Foreskin keratinocyte (primary cell): ENCODE measurements at places on chromosomes 7 and 10. TPM values are rescaled to one million over a fixed set of nuclear protein-coding genes. Genes with fewer than 3 reads are reported as not detected.

- DNase-seq: no peak
Observed at GRCh38 chr10:118823256-118823907, 68.6 kb upstream of the CACUL1 start.

GRCh38 chr10:132711613-132712121 lies 74.3 kb downstream of the NKX6-2 start:
- no peak for DNase-seq

GRCh38 chr7:111718886-111719285 lies 156.6 kb upstream of the IMMP2L start:
- peak; percentile 50 for DNase-seq

DNA sequence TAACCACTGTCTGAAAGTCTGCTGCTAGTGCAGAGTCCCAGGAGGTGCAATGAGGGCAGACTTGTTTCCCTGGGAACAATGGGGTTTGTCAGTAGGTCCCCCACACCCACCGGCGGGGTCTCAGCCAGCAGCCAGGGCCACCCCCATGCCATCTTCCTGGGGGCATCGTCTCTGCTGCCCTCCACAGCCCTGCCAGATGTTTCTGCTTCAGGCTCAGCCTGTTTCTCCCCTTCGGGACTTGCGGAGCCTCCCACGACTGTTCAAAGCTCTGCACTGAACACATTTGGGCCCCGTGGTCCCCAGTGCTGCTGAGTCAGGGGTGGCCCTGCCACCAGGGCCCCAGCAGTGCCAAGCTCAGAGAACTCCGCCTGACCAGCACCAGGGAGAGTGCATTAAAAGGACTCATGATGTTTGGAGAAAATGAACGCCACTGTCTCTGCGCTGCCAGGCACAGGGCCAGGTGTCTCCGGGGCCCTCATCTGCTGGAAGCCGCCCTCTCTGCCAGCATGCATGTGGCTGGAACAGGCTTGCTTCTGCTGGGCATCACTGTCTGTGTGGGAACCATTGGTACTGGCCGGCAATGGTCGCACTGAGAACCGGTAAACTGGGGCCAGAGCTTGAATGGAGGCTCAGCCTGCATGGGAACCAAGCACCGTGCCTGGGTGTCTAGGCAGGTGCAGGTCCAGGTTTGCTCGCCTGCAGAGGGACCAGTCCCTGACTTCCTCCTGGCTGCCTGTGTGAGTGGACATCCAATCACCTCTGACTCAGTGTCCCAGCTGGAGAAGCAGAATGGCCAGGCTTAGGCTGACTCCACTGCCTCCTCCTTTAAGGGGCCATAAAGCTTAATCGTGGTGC lies 345.1 kb downstream of the GLRX3 start:
- no peak for DNase-seq

DNA sequence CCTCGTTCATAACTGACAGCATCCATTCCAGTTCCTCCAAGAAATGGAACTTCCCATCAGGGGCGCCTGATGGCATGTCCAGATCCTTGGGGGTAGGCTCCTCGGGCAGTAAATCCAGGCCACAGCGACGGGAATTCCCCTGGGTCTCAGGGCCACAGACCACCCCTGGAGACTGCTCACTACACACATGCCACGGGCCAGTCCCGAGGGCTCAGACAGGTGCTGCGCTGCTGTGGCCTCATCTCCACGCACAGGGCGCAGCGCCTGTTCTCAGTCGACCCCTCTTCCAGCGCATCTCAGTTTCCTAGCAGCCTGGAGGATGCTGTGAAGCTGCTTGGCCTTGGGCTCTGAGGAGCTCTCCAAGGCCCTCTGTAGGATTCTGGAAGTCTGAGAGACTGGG lies 473.5 kb upstream of the FOXK1 start:
- no peak for DNase-seq

DNA sequence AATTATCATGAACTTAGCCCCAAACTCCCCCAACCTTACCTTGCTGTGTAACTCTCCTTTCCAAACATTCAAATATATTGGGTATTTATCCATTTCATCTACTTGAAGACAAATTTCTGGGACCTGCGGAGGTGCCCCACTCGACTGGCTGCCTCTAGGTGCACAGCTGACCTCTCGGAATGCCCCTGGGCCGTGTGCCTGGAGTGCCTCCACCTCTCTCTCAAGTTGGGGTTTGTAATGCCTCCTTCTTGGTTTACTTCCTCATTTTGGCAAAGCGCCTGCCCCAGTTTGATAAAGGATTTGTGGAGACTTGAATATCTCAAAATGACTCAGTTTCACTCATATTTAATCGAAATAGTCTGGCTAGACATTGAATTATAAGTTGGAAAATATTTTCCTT lies 16.6 kb downstream of the ZNF777 start:
- no peak for DNase-seq

DNA sequence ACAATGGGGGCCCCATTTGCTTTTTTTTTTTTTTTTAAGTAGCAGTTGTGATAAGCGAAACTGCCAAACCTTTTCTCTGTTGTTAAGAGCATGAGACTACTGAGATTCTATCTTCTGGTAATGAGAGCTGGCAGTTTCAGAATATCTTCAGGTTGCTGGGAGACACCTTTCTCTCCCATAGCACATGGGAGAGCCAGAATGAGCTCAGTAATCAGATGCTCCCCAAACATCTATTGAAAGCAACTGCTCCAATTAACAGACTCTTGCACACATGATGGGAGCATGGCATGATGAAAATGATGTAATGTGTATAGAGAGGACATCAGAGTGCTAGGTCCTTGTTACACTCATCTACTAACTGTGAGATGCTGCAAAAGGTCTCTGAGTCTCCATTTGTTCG lies 18.8 kb downstream of the MYO3A start:
- no peak for DNase-seq

GRCh38 chr7:1946773-1947450 lies 276.8 kb downstream of the ELFN1 start:
- DNase-seq: no peak

GRCh38 chr10:127926455-127926854 lies 19.6 kb downstream of the PTPRE start:
- DNase-seq: no peak

DNA sequence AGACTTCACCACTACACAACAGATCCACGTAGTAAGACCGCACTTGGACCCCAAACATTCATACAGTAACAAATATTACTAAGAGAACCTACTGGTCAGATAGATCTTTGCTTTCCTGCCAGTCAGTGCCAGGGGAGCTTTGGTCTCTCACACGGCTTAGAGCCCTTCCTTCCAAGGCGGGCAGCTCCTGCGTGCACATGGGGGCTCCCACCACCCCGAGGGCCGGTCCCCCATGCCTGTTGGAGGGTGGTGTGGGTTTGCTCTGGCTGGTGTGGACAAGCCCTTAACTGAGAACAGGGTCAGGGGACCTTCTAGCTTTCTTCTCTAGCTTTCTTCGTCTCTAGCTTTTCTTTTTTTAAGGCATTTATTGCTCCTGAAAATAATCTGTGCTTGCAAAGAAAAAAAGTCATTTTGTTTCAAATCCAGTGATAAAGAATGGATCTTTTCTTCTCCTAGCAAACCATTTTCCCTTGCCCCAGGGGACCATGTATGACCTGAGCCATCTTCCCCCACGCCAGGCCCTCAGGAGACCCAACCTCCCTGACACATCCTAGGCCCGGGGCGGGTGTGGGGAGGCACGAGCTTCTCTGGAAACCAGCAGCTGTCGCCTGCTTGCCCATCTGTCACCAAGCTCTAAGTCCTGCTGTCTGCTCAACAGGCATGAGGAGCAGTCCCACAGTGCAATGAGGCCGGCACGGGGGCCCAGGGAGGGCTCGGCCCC lies 591.1 kb downstream of the PTPRN2 start:
- no peak for DNase-seq

DNA sequence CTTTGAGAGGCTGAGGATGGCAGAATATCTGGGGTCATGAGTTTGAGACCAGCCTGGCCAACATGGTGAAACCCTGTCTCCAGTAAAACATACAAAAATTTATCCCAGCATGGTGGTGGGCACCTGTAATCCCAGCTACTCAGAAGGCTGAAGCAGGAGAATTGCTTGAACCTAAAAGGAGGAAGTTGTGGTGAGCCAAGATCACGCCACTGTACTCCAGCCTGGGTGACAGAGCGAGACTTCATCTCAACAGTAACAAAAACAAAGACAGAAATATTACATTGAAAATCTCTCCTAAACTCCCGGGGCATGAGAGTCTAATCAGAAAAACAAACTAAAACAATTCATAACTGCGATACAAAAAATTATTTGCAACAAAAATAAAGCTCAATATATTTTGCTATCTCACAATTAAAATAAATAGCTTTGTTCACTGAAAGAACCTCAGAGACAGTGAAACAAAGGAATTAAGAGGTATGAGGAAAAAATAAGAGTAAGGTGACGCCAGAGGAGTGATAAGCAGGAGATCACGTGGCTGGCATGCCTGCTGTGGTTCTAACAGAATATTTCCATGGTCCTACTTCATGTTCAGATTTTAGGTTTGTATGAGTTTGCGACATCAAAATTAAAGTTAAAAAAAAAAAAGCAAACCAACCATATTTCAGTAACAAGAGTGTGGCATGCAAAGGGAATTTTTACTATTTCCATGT lies 527.7 kb upstream of the POM121L12 start:
- DNase-seq: no peak

DNA sequence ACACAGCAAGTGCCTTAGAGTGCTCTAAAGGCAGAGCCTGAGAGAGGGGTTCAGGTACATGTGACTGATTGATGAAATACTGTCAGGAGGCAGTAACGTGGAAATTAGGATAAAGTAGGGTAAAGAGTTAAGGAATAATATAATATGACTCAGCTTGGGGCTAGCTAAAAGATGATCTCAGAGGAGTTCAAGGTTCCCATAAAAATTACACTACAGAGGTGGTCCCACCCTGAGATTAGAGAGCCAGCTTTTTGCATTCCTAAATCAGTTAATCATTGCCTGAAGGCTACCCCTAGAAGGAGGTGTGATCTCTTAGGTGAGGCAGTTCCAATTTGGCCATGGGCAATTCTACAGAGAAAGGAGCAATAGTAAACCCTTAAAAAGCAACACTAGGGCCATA lies 5.8 kb downstream of the LIPJ start:
- DNase-seq: peak; percentile 81

- no peak for DNase-seq
Observed at GRCh38 chr7:40520986-40521738, 386.4 kb downstream of the SUGCT start.

DNA sequence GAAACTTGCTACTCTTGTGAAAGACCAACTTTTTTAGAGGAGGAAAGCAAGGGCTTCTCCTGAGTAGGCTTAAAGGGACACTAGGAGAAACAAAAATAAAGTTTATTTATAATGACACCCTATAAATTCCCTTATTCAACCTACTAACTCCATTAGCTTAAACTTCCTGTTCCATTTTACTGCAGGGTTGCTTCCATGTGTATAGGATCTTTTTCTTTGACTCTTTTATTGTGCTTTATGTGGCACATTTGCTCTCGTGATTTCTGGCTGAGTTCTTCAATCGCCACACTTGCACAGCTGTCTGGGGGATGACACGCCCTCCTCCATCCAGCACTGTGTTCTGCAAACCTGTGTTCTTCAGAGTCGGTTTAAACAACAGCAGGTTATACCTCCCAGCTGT lies 225.7 kb upstream of the NPVF start:
- no peak for DNase-seq

DNA sequence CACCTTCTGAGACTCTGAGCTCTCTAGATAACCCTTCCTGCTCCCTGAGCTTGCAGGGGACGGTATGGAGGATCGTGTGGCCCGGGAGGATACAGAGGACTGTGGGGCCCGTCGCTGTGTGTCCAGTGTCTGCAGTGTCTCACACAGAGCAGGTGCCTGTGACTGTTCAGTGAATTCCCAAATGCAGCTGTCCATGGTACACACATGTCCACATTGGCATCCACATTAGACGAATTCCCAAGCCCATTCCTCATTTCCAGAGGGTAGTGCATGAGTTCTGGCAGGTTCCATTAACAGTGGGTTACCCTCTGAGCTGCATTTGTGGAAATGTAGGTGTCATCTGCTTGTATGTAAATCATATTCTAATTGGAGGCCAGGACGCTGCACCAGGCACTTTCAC lies 39.5 kb downstream of the WDFY4 start:
- no peak for DNase-seq

DNA sequence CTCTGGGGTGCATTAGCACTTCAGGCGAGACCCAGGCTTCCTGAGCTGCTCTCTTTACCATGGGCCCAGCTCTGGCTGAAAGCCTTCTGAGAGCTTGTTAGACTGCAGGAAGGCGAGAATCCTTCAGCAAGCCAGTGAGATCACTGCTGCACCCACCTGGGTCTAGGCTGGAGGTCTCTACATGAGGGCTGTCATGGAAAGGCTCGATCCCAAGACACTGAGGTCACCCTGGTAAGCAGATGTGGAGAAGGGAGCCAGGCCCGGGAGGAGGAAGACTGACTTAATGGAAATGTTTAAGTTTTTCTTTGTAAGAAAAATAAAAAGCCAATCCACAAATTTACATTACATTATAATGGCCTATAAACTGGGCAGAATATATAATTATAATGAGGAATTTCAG lies 684.5 kb downstream of the TNS3 start:
- DNase-seq: no peak

GRCh38 chr7:22561321-22561811 lies 61.4 kb upstream of the STEAP1B start:
- DNase-seq: peak; percentile 90

DNA sequence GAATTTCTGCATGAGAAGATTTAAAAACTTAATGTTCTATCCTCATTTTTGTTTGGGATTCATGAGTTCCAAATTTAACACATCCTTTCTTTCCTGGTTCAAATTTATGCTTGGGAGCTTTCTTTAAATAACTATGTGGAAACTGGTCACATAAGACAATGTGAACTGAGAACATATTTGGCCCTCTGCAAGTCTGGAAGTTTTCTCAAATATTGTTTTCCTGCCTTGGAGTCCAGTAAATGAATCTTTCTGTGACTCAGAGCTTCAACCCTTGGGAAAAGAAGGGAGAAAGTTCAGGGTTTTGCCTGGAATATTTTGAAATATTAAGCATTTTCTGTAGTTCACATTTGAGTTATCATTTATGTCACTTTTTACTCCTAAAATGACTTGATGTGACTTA lies 559.0 kb upstream of the NRP1 start:
- DNase-seq: no peak

GRCh38 chr10:87603196-87603595 lies 56.5 kb upstream of the PAPSS2 start:
- no peak for DNase-seq

The GIMAP7 gene
- total RNA-seq: not detected in 2 replicates

The GATA3 gene
- 8.3 and 9.0 TPM in 2 replicates for total RNA-seq

The MBL2 gene
- total RNA-seq: not detected in 2 replicates

The ADCY1 gene
- 0.56 and 0.58 TPM in 2 replicates for total RNA-seq

The GRID2IP gene
- 0.04 and 0.14 TPM in 2 replicates for total RNA-seq

The ATP6V0A4 gene
- 0.14 and 0.25 TPM in 2 replicates for total RNA-seq
